ENCODE measurements at places on chromosomes 5 and 9. TPM values are rescaled to one million over a fixed set of nuclear protein-coding genes. Genes with fewer than 3 reads are reported as not detected.

DNA sequence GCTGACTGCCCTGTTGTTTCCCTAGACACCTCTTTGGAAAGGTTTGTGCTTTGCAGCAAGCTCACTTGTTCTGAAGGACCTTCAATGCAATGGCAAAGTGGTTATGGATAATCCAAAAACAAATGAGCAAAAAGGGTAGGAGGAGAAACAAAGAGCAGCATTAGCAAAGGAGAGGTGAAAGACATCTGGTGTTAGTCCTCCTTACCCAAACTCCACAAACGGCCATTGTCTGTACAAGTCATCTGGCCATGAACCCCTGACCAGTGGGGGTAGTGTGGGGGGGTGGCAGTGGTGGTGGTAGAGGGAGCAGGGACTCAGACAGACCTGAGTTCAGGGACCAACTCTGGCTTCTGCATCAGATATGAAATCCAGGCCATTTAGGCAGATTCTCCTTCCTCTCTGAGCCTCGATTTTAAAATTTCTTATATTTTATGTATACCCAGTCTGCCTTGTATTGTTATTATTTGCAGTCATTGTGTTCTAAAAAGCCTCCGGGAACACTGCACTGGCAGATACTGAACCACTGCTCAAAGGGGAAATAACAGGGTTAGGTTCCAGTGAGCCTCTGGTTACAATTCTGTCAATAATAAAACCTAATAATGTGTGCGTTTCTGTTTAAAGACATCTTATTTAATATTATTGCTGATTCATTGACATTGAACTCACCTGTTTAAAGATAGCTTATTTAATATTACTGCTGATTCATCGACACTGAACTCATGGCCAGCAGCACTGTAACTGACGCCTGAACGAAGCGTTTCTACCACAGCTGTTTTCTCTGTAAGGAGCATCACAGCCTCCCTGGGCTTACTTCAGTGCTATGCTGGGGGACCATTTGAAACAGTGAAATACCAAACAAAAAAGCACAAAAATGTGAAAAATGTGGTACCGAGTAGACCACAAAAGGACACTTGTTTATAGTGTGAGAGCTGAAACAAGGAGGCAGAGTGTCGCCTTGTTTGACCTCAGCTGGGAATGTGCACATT, 156.0 kb downstream of the SEC61B start:
- DNase-seq: peak; percentile 71

DNA sequence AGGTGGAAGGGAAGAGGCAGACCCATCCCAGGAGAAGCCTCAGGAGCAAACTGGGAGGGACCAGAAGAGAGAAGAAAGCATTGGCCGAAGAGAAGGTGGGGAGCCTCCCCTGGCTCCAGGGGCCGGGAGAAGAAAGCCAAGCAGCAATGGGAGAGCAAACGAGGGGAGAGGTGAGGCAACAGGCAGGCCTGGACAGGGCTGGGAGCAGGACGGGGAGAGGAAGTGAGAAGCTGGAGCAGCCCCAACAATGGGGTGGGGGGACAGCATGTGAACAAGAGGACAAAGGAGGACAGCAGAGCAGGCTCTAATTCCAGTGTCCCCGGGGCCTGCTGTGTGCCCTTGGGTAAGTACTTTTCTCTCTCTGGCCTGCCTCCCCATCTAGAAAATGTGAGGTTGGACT, 115.3 kb downstream of the PSD2 start:
- no peak for DNase-seq

- no peak for DNase-seq
Measured at GRCh38 chr9:19935422-19935821, 146.6 kb upstream of the SLC24A2 start.

The SEMA4D gene
- 0.56 TPM for total RNA-seq

The HAPLN1 gene
- total RNA-seq: 0.56 TPM

DNA sequence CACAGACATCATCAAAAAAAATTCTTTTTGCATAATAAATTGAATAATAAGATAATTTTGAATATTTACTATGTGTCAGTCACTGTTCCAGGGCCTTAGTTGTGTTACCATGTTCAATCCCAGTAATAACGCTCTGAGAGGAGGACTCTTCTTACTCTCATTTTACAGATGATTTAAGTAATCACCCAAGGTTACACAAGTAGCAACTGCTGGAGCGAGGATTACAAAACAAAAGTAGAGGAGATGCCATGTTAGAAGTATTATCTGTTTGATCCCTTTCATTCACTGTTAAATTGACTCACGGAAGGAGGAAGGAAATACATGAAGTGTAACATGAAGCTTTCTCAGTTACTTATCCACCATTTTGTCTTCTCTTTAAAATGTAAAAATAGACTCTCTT, 412.8 kb downstream of the NFIB start:
- no peak for DNase-seq

- DNase-seq: no peak
Measured at GRCh38 chr5:179294131-179294780, 51.0 kb downstream of the ADAMTS2 start.

The CATSPER3 gene
- under 0.01 TPM for total RNA-seq
